Transverse colon (tissue), 4 donors: ENCODE measurements at places on chromosomes 7 and 10.

DNA sequence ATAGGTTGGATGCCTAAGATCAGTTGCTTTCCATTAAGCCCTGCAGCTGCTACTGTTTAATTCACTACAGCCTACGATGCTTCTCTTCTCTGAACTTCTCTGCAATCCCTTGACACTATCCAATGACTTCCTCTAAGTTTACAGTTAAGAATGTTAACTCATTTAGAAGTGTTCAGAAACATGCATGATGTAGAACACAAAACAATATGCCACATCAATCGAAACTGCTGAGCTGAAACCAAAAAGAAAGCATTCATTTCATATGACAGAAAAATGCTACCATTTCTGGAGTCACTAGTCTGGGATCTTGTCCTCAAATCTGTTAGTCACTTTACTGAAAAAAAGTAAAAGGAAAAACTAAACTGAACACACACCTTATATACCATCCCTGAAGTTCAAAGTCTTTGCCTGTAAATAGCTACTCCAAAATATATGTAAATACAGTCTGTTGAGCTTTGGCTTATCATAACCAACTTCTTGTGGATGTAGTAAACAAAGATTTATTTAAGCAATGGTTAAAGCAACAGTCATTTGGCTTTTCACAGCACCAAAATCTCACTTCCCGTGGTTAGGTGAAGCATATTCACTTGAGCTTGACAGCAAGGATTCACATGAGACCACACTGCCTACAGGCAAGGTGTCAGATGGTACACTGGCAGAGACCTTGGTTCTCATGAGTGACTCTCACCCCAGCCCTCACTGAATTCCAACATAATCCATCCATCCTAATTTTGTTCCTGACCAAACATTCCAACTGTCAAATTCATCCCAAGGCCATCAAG lies 187.0 kb downstream of the PPP1R17 start:
- no peak for DNase-seq

DNA sequence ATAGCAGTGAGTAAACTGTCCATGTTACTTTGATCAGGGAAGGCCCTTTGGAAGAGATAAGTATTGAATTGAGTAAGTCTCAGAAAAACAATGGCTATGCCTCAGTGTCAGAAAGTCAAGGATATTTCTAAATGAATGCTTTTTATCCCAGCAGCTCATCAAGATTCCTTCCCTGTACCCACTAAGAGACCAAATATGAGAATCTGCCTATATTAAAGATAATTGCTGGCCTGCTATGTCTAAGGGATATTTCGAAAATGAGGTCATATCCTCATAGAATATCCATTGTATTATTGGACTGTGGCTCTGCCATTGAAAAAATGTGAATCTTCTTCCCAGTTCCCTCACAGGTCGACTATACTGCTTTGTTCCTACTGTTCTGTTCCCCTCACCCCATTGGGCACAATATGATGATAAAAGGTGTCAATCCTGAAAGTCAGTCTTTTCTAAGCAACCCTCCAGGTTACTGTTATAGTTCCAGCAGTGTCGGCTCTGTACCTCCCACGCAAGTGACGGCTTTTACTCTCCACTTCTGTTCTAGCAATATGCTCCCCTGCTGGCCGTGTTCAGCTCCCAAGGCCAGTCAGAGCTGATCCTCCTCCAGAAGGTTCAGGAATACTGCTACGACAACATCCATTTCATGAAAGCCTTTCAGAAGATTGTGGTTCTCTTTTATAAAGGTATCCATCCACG lies 51.7 kb downstream of the BZW2 start:
- no peak for DNase-seq

- no peak for DNase-seq
Measured at GRCh38 chr7:4774658-4775249, 669 bp upstream of the AP5Z1 start.

DNA sequence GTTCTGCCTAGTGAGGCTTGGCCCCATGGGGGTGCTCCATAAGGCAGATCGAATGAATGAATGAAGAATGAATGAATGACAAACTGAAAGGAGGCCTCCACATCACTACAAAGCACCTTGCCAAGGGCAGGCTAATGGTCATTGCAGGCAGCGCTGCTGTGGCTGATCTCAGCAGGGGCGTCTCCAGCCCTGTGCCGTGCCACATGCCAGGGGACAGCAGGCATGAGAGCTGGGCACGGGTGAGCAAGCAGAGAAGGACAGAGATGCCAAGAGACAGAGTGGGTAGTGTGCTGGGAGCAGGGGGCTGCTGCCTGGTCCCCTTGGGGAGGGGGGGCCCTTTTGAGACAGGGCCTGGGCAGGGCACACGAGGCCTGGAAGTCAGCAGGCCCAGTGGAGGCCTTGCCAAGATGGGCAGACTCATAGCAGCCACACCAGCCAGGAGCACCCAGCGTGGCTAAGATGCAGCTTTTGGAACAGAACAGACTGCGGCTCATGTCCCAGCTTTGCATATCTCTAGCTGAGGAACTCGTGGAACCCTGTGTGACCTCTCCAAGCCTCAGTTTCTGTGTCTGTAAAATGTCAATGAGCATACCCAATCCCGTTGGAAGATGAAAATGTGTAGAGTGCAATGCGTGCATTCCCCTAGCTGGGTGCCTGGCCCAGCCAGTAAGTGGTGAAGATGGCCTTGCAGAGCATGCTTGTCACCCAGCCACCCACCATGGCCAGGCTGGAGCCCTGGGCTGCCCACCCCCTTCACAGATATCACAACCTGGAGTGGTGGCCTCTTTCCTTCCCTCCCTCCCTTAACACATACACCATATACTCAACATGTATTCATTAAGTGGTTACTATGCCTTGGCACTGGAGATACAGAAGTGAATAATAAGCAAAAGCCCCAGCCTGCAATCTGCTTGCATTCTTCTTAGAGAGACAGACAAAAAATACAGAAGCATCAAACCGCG lies 61.1 kb upstream of the LRRC18 start:
- DNase-seq, result no peak

DNA sequence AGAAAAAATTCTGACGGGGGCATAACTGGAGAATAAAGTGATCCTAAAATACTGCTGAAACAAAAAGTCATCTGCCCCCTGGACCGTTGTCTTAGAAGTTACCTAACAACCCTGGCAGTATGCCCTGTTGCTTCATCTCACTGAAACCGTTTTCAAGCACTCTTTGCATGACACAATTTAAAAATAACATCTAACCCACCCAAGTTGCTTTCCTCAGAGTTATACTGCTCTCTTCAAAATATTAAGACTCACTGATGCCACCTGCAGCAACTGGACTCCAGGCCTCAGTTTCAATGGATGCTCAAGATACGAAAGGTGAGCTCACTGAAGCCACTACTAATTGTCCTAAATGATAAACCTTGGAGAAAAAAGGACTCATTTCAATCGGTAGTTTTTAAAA lies 57.4 kb downstream of the CDK6 start:
- peak; percentile 30 for DNase-seq

- DNase-seq, result no peak
Measured at GRCh38 chr7:35728412-35729060, 33.6 kb upstream of the HERPUD2 start.

GRCh38 chr10:71087622-71088021 lies 124.7 kb upstream of the UNC5B start:
- DNase-seq, result no peak

GRCh38 chr10:8034466-8035005 lies 20.0 kb upstream of the GATA3 start:
- DNase-seq, result no peak

GRCh38 chr7:110001254-110001938 lies 1089.5 kb upstream of the LRRN3 start:
- DNase-seq, result no peak

- no peak for DNase-seq
Measured at GRCh38 chr10:122252805-122253204, 18.3 kb upstream of the BTBD16 start.

GRCh38 chr7:25250386-25250785 lies 22.1 kb upstream of the NPVF start:
- DNase-seq, result no peak

DNA sequence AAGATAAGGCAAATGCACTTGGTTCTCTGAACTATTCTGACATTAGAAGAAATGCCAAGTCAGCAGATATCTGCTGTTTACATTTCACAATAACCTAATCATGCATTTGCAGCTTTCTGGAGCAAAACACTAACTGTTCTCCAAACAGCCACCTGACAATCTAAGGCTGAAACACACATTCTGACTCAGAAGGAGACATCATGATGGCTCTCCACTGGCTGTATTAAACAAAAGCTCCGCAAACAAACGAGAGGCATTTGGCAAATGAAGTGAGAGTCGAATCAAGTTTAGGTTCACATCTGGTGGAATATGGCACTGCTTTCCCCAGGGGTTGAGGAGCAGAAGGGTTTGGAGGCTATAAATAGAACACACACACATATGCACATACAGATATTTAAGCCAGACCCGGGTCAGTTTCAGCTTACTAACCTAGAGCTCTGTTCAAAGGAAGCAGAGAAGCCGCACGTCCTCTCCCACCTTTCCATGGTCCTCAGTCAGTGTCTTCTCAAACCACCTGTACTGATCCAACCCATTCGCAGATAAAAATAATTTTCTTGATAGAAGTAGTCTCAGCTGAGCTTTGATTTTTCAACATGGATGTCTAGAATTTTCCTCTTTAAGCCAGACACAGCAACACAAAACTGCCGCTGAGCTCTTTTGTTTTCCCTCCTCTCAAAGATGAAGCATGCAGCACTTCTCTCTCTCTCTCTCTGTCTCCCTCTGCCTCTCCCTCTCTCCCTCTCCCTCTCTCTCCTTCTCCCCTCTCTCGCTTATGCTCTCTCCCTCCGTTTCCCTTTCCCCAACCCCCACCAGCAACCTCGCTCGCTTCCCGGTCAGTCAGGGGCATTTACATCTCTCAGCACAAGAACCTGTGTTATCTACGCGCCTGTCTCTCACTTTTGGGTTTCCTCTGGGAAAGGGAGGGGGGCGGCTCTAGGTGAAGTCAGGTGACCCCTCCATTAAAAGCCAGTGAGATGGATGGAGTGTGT lies 682.8 kb downstream of the MAGI2 start:
- DNase-seq, result no peak

DNA sequence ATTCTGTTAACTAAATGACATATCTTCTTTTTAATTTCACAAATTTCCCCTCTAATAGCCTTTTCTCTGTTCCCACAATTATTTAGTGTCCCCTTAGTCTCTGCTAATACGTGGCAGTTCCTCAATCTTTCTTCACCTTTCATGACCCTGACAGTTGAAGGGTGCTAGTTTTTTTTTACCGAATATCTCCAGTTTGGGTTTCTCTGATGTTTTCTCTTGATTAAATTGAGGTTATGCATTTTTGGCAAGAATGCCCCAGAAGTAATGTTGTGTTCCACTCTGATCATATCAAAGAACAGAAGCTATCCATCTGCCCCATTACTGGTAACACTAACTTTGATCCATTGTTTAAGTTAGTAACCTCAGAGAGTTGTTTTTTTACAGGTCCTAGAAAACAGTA lies 133.6 kb upstream of the ASAH2 start:
- DNase-seq, result no peak

GRCh38 chr7:144738708-144739314 lies 97.0 kb downstream of the TPK1 start:
- no peak for DNase-seq

GRCh38 chr7:100035876-100036275 lies 13.7 kb upstream of the ZSCAN21 start:
- no peak for DNase-seq

- no peak for DNase-seq
Measured at GRCh38 chr10:22634093-22634492, 80.3 kb downstream of the PIP4K2A start.

GRCh38 chr7:43516581-43517342 lies 66.1 kb upstream of the STK17A start:
- no peak for DNase-seq

DNA sequence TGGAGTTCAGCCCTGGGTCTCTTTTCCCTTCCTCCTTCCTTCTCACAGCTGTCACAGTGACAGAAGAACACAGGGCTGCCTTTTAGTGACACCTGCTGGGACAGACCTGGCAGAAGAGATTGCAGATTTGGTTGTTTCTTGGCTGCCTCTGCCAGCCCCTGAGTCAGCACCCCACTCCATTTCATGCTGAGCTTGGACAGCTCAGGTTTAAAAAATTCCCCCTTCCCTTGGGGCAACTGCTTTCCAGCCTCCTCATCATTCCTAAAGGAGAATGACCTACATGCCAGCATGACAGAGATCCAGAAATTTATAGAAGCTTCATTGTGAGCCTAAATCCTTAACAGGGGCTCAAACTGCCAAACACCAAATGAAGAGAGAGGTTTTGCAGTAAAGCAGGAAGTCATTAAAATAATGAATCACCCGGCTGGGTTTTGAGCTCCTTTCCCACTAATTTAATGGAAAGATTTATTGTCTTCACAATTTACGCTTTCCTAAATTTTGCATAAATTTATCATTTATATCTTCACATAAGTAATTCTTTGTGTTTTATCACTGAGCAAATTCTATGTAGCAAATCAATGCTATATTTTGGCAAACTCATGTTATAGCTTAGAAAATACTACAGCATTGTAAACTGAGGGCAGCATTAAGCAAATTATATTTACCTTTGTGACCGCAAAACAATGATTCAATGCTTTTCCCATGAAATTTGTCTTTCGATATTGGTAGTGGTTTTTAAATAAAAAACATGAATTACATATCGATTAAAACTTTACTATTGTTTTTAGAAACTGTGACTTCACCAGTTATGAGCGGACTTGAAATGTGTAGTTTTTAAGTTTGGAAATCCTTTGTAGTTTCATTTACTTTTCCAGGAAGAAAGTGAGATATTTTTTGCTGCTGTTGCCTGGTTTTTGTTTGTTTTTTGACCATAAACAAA lies 399.5 kb upstream of the ANKRD30A start:
- no peak for DNase-seq

GRCh38 chr10:33609546-33609945 lies 275.1 kb upstream of the NRP1 start:
- no peak for DNase-seq

DNA sequence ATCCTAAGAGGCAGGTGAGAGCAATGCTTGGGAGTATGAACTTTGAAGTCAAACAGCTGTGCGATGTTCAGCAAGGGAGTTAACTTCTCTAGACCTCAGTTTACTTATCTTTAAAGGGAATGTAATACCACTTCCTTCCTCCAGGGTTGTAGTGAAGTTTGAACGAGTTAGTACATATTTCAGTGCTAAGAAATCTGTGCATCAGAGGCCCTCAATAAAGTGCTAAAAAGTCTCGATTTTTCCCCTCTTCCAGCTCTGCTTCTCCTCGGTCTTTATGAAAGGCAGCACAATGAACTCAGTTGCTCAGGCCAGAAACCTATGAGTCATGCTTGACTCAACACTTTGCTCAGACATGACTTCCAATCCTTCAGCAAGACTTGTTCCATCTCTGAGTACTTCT lies 418.9 kb downstream of the MDFIC start:
- no peak for DNase-seq

- DNase-seq, result no peak
Measured at GRCh38 chr10:86100581-86101061, 266.0 kb downstream of the GRID1 start.

- DNase-seq, result no peak
Measured at GRCh38 chr7:90717296-90718060, 121.4 kb downstream of the CDK14 start.

DNA sequence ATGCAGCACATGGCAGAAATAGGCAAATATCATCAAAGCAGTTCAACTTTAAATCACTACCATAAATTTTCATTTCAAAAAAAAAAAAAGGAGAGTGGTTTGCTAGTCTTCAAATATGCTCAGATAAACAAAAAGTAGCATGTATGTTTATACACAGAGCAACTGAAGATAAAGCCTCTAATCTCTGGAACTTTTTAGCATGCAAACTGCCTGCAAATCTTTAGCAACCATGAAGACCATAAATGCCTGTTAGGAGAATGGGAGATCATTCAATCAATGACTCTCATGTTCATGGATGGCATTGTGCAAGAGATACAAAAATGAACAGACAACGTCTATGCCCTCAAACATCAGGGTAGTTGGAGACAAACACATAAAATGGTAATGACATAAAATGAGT lies 57.3 kb downstream of the ORC5 start:
- no peak for DNase-seq
